ENCODE measurements at places on chromosomes 11 and 22. TPM values are rescaled to one million over a fixed set of nuclear protein-coding genes. Genes with fewer than 3 reads are reported as not detected.
A peak's percentile ranks its signal among the peaks of the same experiment; 100 is the strongest.

GRCh38 chr11:63888170-63889086, 28.5 kb downstream of the RCOR2 start:
- H3K27me3 ChIP-seq, result no peaks in the 10 kb centered on the region
- H3K4me3 ChIP-seq, result peak overlapping the region; percentile 37
- peaks cover 32% of the 10 kb centered on the region for H3K4me1 ChIP-seq
- peak overlapping the region; percentile 85 for H3K27ac ChIP-seq
- H3K36me3 ChIP-seq, result peaks cover 11% of the 10 kb centered on the region

DNA sequence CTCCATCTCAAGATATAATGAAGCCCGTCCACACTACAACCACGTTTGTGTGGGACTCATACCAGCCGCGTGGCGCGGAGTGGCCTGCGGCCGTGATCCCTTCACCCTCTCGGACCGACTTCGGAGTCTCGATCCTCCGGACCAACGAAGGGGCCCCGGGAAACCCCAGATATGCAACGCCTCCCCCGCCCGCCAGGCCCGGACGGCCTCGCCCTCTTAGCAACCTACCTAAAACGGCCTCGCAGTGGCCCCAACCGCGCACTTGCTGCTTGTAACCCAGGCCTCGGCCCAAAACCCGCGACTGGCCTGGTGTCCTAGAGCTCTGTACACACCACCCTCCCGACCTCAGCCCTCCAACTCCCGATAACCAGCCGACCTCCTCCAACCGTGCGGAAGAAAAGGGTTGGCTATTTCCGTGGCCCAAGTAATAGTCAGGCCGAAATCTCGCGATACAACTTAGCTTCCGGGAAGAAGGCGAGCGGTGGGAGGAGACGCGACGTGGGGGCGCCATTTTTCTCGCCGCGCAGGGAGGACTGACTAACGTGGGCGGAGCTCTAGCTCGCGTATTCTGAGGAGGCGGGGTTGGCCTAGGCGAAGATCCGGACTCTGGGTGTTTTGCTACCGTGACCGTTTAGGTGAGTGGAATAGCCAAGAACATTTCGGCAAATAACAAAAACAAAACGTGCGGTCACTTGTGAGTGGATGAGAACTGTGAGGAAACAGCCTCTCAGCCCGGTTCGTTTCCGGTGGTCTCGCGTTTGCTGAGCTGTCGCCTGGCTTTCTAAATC, at the start of the genes C11orf54 and TAF1D:
C11orf54 (plus strand) TSS at position 579 of the 788 bp plus-strand sequence. CDS start 5,722 bp downstream, outside the sequence.
TAF1D (minus strand) TSS at position 402 of the 788 bp plus-strand sequence. CDS start 2,191 bp downstream, outside the sequence.
- DNase-seq, result peak; percentile 93
- peak within 1 kb of the TSS; percentile 76 for H3K4me3 ChIP-seq
- no peaks in the 10 kb centered on the region for H3K4me1 ChIP-seq
- H3K27me3 ChIP-seq, result no peaks in the 10 kb centered on the region

DNA sequence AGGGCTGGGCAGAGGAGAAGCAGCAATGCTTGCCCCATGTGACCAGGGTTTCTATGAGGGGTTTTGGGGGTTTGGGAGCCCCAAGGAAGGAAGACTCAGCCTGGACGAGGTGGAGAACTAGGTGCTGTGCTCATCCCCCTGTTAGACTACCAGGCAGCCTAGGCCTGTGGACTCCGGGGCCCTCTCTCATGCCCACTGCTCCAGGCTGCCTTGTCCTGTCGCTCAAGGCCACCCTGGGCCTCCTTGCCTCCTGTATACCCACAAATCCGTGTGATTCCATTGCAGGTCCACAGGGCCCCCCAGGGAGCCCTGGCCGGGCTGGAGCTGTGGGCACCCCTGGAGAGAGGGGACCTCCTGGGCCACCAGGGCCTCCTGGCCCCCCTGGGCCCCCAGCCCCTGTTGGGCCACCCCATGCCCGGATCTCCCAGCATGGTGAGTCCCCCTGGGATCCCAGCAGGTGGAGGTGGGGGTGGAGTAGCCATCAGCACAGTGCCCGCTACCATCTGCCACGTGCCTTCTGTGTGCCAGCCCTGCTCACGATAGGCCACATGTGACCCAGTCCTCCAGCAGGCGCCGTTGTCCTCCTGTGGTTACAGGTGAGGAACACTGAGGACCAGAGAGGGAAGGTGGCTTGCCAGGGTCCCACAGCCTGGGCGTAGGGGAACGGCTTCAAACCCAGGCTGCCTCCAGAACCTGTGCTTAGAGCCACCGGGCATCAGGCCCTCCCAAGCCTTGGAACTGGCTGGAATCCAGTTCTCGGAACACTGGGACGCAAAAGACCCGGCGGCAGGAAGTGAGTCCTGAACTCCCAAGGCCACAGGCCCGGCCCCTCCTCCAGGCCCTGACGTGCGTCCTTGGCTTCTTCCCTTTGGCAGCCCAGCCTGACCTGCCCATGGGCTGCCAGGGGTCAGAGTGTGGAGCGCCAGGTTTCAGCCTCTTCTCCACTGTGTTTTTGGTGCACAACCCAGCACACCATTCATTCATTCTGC, 26.6 kb downstream of the EMID1 start:
- no peaks in the 10 kb centered on the region for H3K27me3 ChIP-seq
- DNase-seq, result no peak
- H3K27ac ChIP-seq, result no peak overlapping the region
- no peak overlapping the region for H3K4me3 ChIP-seq
- no peaks in the 10 kb centered on the region for H3K36me3 ChIP-seq

Gene SLC17A6
- not detected for total RNA-seq

Gene LDHA
- total RNA-seq, result 908 TPM

Data from GM12878 (cell line).